T-helper 2 cell (primary cell): ENCODE measurements at places on chromosomes 5 and 9.
A peak's percentile ranks its signal among the peaks of the same experiment; 100 is the strongest.

DNA sequence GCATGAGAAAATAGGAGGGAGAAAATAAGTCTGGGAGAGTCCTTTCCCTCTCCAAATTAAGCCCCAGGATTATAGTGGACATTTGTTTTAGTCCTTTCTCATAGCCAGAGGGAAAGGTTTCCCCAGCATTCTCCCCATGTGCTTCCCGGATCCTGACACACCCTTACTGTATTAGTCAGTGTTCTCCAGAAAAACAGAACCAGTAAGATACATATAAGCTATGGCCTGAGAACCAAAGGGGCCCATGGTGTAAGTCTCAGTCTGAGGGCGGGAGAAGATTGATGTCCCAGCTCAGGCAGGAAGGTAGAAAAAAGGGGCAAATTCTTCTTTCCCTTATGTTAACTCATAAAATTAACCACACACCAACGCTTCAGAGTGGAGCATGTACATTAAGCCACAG lies 25.6 kb upstream of the SPATA31D4 start:
- no peak for DNase-seq

DNA sequence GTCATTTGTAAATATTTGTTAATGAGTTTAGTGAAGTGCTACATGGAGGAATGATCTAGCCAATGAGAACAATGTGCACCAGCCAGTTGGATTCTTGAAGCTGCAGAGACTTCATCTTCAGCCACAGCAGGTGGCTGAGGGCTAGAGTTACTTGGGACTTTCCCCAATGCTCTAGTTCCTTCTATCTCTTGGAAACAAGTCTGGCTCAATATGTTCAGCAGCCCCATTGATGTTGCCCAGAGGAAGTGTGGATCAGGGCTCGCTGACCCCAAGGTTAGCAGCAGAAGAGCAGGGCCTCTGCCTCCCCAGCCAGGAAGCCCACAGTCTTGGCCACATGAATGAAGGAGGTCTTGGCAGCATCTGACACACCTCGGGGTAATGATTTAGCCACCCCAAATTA lies 117.5 kb downstream of the SLC1A3 start:
- no peak for DNase-seq

- DNase-seq = no peak
These were observed 38.7 kb upstream of the ANGPTL2 start for GRCh38 chr9:127161081-127161624.

DNA sequence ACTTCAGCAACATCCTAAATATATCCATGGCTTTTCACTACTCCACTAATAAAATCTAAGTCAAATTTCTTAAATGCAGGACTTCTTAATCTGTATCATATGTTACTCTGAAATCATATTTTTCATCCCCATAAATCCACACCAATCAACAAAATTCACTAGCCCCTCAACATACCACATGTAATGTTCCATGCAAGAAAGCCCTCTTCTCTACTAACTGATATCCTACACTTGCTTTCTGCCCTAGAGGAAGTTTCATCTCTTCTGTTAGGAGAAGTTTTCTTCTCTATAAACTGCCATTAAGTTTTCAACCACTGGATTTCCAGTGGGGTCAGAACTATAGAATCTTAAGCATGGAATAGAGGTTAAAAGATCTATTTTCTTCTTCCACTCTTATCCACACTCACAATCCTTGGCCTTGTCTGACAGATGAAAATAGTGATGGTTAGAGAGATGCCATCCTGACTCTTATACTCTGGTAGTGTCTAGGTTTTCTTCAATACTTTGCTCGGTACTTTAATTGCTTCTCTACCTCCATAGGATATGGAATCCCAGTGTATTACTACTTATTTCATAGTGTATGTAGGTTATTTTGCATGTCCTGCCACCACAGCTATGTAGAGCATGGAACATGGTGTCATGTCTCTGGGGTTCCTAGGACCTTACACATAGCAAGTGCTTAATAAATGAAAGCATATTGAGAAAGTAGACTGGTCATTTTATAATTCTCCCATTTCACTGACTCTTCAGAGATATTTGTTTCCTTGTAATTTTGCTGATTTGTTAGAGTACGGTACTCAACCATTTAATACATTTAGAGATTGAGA lies 48.4 kb downstream of the ALDH1A1 start:
- DNase-seq = no peak

GRCh38 chr9:138098116-138098907 lies 220.7 kb downstream of the CACNA1B start:
- DNase-seq = no peak

DNA sequence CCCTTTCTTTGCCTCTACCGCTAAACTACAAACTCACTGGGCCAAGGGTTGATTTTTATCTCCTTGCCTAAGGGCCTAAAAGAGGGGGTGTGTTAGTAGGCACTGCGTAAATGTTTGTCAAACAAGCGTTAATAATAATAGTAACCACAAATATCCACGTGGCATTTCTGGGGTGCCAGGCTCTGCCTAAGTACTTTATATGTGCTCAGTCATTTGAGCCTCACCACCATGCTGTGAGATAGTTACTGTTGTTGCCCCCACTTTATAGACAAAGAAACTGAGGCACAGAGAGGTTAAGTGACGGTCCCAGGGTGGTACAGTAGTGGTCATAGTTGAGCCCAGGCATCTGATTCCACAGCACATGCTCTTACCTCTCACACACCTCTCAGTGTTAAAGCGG lies 52.4 kb downstream of the ERGIC1 start:
- DNase-seq = no peak

GRCh38 chr5:65191554-65192135 lies 290.1 kb downstream of the ADAMTS6 start:
- no peak for DNase-seq

- DNase-seq = no peak
These were observed 144.9 kb downstream of the BARX1 start for GRCh38 chr9:93810028-93810971.

DNA sequence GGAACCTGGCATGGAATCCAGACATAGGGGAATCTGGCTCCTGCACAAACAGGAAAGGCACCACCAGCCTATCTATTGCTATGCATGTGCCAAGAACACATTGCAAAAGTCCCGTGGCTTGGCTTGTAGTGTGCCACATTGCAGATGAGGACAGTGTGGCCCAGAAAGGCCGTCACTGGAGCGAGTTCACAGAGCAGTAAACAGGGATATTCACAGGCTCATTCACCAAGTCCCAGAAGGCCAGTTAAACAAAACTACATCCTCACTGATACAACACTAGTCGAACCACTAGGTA lies 39.6 kb upstream of the TRIM32 start:
- DNase-seq = no peak

DNA sequence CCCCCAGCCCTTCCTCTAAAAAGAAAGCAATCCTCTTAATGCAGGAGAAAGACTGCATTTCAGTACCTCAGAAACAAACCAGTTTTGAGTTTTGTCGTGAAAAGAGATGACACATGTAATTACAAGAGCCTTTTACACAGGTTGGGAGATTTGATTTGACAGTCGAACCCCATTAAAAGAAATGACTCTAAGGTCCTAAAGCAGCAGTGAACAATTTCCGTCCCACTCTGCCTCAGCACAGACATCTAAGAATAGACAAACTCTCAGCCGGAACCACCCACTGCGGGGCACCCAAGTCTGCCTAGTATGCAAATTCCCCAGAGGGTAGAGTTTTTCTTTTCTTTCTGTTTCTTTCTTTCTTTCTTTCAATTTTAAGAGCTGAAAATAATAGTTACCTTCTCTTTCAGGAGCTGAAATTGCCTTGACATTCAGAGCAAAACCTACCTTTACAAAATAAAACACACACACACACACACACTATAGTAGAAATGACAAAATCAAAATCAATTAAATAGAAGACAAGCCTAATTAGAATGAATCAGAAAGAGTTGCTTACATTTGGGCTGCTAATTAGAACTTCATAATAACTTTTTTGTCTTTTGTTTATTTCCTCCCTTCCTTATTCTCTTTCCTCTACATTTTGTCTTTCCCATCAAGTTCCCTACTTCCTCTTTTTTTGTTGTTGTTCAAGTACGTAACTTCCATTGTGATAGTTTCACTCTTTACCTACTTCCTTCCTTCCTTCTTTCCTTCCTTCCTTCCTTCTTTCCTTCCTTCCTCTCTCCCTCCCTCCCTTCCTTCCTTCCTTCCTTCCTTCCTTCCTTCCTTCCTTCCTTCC lies 65.1 kb downstream of the BASP1 start:
- DNase-seq = no peak

- DNase-seq = no peak
These were observed 53.2 kb upstream of the ISOC1 start for GRCh38 chr5:129041196-129041881.

- DNase-seq = no peak
These were observed 32.4 kb upstream of the LRRC14B start for GRCh38 chr5:158807-159447.

- DNase-seq = no peak
These were observed 1.0 kb downstream of the AQP3 start for GRCh38 chr9:33446240-33446945.

GRCh38 chr9:134420281-134420845 lies 94.1 kb downstream of the RXRA start:
- DNase-seq = no peak

DNA sequence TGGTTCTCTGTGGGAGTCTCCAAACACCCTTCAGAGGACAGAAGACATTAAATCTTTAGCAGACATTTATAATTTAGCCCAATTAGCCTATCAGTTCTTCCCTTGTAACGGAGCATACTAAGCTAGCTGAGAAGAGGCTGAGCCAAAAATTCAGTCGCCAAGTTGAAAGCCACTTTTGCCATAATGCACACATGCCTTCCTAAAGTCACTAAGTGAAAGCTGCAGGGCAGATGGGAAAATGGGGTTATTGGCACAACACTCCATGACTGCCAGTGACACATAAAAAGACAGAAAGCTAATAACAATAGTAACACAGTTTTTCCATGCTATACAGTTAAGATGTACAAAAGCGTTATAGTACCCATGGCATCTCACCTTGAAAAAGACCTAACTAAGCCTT lies 176.2 kb downstream of the DIRAS2 start:
- DNase-seq = no peak

- DNase-seq = no peak
These were observed 297.4 kb upstream of the TAS2R1 start for GRCh38 chr5:9927521-9927997.

- DNase-seq = no peak
These were observed 16.6 kb downstream of the HK3 start for GRCh38 chr5:176882567-176882903.

DNA sequence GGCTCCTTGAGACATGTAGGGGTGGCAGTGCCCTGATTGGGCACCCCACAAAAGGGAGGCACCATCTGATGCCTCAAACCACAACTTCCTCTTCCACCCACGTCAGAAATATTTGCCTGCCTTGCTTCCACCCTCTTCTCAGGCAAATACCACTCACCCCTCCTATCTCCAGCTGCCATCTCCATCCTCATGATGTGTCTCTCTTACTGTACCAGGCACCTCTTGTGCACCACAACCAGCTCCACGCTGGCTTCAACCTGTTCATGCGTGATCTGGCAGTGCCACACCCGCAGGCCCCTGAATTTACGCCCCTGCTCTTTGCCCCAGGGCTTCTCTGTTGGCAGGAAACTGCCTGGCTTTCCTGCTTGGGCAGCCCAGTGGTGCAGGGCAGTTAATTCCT lies 87.8 kb upstream of the HSPA9 start:
- DNase-seq = peak; percentile 52

DNA sequence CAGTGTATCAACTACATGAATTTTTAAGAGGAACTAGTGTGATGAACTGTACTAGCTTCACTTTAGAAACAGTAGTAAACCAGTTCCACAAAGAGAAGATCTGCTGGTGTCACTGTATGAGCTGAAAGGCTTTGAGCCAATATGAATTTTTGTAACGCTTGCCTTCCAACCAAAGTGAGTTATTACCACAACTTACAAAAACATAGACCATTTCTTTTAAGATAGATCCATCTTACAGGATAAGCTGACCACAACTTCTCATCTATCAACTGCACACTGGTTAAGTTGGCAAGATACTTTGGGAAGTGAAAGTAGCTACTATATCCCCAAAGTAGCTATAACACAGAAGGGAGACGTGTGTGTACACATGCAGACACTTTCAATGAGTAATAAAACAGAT lies 849.6 kb upstream of the DMAC1 start:
- no peak for DNase-seq

DNA sequence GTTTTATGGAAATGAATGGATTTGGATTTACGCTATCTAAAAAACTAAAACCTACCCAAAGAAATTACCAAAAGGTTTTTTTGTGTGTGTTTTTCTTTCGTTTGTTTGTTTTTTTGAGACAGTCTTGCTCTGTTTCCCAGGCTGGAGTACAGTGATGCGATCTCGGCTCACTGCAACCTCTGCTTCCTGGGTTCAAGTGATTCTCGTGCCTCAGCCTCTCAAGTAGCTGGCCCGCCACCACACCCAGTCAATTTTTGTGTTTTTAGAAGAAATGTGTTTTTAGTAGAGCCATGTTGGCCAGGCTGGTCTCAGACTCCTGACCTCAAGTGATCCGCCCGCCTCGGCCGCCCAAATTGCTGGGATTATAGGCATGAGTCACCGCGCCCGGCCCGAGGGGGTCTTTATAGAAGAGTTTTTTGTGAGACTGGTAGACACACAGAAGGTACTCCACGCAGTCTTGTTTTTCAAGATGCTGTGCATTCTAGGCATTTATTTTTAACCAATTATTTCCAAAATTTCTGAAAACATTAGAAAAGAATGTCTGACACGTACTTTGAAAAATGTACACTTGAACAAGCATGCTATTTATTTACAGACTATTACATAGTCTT lies 75.7 kb downstream of the NR6A1 start:
- no peak for DNase-seq

DNA sequence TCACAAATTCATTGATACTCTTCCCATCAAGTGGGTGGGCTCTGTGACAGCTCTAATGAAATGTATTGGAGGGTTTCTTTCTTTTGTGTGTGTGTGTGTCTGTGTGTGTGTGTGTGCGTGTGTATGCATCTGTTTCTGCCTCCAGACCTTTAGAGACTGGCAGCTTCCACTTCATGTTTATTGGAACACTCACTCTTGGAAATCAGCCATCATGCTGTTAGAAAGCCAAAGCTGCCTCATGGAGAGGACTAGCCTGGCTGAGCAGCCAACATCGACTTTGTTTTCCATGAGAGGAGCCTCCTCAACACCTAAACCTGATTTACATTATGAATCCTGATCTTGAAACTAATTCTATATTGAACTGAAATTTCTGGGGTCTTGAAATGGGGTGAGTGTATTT lies 128.5 kb upstream of the FAM174A start:
- DNase-seq = no peak

- peak; percentile 27 for DNase-seq
These were observed 3.0 kb downstream of the RLN2 start for GRCh38 chr9:5301544-5301943.

GRCh38 chr9:112382501-112383364 lies 2.8 kb downstream of the HSDL2 start:
- no peak for DNase-seq

GRCh38 chr5:134523543-134524271 lies 1.8 kb upstream of the JADE2 start:
- no peak for DNase-seq

GRCh38 chr5:127941646-127942045 lies 141.9 kb upstream of the SLC12A2 start:
- DNase-seq = no peak
